ENCODE measurements at places on chromosomes 4 and X. TPM values are rescaled to one million over a fixed set of nuclear protein-coding genes. Genes with fewer than 3 reads are reported as not detected.

RS1 gene
- not detected for total RNA-seq

ZAR1 gene
- total RNA-seq = not detected

DNA sequence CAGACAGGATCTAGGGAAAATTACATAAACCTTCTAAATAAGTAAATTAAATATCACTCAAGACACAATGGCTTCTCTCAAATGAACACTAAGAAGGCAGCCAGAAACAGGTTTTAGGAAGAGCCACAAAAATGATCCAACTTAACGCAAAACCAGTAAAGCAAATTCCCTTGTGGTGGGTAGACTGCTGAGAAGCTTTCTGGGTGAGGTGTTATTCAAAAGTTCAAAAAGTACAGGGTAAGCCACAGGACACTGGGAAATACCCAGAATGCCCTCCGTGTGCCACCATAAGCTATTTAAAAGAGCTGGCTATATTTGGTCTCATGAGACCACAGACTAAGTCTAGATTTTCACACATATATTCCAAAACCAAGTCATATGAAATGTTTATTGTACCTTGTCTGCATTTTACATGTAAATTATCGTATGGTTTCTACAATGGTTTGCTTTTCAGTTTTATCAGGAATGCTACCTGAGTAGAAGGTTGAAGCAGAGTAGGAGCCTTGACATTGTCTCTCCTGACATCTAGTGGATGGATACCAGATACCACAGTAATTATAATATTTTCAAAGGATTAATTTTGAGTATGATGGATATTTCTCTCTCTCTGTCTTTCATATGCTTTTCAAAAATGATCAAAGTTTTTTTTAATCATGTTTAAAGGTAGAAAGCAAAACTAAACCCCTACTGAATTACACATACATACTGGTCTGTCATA is 109.3 kb upstream of the KLHL13 start:
- no peak for DNase-seq

GRCh38 chr4:99506781-99507180 is 4.0 kb upstream of the C4orf17 start:
- no peak for DNase-seq

DNA sequence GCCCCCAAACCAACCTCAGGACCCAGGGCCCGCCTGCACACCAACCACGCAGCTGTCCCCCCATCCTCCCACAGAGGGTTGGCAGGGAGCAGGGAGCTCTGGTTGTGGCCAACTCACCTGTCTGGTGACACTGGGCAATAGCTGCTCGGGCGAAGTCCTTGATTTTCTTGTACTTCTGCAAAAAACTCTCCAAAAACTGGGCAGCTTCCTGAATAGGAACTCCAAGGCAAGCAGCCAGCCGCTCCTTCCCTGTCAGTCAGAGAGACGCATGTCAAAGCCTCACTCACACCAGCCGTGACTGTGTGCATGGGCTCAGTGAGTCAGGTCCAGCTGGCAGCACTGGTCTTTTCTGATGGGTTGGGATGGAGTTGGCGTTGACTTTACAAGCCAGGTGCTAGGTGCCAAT is 26.4 kb downstream of the NAT8L start:
- DNase-seq = peak; percentile 7

GRCh38 chr4:127916512-127916911 is 35.8 kb downstream of the PLK4 start:
- no peak for DNase-seq

DNA sequence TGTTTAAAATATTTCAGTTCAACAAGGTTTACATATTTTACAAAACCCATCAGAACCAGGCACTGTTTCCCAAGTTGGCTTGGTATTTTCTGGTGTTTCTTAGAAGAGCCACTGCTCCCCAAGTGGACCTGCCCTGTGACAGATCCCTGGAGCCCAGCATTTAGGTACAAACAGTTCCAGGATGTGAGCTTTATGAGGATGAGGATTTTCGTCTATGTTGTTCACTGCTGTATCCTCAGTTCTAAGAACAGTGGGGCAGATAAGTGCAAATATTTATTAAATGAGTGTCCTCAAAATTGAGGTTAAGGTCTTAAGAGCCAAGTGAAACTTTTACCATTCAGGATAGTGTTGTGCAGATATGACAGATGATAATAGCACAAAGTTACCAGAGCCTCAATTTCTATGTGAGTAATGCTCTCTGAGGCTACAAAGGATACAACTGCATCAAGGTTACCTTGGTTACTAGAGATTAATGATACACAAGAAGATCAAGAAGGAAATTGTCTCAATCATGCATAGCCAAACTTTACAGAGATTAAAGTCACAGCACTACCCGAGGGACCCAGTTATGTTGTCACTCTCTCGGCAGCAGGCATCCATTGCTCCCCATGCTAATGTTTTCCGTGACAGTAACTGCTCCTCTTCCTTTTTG is 37.5 kb downstream of the ANXA3 start:
- no peak for DNase-seq

DNA sequence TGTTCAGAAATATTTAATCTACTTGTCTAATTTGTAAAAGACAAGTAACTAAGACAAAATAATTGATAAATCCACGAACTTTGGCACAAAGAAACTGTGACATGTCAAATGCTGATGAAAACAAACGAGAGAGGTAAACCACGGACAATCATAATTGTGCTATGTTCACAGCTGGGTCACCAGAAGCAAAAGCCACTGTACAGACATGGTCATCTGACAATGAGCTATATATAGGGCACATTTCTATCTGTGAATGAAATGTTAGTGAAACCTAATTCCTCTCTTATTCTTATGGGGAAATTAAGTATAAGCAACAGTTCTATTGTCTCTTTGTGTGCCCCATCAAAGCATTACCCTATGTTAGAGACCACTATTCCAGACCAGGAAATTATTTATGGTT is 444.0 kb upstream of the TRAM1L1 start:
- no peak for DNase-seq

DNA sequence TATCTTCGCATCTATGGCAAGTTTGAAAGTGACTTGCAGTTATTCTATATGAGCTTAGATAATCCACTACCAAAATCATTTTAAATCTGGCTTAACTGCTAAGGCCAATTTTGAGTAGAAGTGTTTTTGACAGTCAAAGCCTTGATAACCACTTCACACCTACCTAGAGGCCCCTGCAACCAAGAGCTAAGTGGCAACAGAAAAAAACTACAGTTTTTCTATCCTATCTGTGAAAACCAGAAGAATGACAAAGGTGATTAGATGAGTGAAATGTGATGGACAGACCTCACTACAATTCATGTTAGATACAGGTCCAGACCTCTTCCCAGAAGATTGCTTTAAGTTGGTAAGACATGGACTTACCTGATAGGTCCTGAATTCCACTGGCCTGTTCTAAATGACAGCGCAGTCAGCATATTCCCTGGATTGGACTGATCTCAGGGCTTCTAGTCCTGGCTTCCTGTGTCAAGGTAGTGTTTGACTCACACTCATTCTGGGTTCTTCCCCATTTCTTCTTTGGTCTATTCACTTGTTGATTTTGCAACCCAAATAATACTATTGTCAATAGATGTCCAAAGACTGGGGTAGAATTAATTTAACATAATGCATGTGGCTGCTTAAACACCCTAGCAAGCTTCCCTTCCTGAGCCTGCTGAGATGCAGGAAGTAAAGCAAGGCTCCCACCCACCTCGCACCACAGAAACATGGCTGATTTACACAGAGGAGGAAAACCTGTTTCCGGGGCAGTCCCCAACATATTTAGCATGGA is 65.1 kb downstream of the PPP3CA start:
- DNase-seq = no peak

DNA sequence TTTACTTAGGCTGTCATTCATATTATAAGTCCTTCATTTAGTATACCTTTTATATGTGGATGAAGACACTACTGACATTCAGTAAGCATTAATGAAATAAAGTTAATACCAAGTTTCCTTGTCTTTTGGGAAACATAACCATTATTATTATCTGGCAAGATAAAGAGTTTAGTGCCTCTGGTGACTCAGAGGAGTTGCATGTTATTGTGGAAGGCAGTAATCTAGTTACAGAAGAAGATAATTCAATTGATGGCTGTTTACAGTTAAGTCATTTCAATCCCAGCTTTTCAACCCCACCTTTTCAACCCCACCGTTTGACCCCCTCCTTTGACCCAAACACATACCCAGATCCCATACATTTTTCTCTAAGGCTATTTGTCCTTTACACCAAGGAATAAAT is 143.8 kb downstream of the FANCB start:
- DNase-seq = no peak

NHS gene
- total RNA-seq = 0.61 TPM

DNA sequence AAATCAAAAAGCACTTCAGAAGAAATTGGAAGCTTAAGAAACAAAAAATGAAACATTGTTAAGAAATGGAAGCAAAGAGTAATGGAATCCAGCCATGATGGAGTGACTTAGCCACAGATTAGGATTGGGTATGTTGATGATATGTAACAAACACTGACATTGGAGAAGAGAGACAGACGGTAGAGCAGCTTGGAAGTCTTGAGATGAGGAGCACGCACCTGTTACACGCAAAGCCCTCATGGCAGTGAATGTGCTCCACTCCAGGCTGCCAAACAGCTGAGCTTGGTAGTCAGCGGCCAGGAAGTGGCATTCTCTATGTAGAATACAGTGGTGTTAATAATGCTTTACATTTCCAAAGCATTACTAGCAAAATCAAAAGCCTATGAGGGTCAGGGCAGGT is 56.9 kb upstream of the GPRIN3 start:
- no peak for DNase-seq

GRCh38 chrX:37863728-37864127 is 16.4 kb upstream of the DYNLT3 start:
- no peak for DNase-seq

- DNase-seq = no peak
Observed at GRCh38 chr4:186307497-186307896, 41.5 kb downstream of the F11 start.

FANCB gene
- total RNA-seq = 0.69 TPM

DNA sequence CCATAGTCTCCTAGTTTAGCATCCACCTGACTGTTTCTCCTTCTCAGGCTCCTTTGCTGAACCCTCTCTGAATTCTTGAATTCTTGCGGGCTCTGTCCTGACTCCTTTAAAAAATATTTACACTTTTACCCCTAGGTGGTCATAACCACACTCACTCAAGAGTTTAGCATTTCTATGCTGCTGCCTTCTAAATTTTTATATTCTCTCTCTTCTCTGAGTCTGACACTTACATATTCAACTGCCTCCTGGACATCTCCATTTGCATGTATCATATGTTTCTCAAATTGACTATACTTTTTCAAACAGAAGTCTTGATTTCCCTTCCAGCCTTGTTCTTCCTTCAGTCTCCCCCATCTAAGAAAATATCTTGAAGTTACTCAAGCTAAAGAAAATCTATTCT is 31.6 kb downstream of the ARL9 start:
- no peak for DNase-seq

CLDN2 gene
- 9.0 TPM for total RNA-seq

MAGEA3 gene
- total RNA-seq = not detected

GRID2 gene
- total RNA-seq = not detected

GRCh38 chrX:155048977-155049619 is 21.8 kb downstream of the CMC4 start:
- DNase-seq = no peak

DNA sequence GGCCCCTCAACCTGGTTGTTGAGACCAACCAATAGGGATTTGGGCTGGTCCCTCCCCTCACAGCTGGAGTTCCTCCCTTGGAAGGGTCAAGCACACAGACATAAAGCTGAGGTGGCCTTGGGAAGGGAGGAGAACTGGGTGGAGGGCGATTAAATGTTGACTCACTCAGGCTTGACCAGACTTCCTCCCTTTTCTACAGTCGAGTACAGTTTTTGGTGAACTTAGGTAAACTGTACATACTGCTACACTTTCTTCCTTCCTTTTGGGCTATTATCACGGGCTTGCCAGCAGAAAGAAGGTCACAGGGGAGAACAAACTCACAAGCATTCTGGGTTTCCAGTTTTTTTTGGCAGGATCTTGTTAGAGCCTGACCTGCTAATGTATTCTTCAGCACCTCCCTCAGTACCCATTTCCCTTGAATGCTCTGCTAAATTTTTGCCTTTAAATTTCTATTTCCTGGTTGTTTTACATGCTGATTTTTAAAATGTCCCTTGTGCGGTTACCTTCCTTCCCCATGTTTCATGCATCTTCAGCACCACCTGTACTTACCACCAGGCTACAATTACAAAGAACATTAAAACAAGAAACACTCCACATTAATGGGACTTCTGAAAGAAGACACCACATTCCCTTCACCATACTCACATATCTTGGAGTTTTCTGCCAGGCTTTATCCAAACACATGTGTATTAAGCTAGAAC is 135.2 kb upstream of the RASGEF1B start:
- DNase-seq = no peak
